Activated CD8-positive, alpha-beta memory T cell treated with anti-CD3 and anti-CD28 coated beads, Interleukin-2, amount 50 U/mL, for 4 hours (primary cell): ENCODE measurements at places on chromosomes 2 and 18.

DNA sequence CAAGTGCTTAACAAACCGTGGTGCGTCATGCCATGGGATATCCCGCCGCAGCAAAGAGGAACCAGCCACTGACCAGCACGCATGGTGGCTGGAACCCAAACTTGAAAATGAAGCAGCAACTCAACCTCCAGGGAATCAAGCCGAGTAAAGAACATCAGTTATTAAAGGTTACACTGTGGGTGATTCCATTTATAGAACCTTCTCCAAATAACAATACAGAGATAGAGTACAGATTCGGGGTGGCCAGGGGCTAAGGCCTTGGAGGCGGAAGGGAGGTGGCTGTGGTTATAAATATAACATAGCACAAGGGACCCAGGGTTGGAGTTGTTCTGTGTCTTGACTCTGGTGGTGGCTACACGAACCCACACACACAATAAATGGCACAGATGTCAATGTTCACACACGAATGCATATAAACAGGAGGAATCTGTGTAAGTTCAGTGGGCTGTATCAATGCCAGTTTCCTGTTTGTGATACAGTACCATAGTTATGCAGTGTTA lies 123.1 kb downstream of the EIPR1 start:
- no peak for DNase-seq

DNA sequence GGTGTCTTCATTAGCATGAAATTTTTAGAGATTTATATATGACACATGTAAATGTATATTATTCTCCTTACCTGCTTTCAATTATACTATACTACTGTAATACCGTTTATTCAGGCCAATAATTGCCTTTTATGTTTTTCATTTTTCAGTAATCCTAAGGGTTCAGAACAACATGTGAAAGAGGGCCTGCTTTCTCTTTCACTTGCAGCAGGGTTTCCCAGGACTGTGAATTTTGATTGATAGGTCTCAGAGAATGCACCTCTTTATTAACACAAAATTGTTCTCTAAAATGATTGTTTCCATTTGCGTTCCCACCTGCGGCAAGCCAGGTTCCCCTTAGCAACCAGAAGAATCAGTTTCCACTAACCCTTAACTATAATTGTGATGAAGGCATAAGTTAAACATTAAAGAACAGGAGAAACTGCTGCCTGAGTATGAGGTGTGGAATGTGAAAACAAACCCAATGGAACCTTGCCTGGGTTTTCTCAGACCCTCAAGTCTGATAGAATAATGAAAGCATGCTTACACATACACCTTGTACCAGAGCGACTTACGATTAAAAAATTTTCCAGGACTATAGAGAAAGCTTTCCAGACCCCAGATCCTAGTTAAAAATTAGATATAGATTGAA lies 1591.2 kb upstream of the LRRTM1 start:
- no peak for DNase-seq

DNA sequence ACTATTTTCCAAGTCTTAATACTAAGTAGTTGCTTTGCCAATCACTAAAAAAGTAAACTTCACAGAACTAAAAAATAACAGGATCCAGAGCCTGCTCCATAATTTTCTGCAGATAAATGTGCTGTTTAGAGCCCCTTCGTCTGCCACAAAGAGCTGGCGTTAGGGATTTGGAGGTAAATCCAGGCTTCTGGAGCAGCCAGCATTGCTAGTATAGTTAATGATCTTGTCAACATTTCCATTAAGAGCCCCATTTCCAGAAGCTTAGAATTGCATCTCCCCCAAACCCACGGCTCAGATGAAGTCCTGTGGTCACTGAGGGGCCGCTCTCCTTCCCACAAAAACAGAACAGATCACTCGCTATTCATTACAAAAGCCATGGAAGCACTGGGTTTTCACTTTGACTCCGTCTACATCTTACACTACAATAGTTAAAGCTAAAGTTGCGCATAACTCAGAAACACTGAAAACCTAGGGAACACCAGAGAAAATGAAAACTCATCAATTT lies 41.9 kb downstream of the ZNF516 start:
- no peak for DNase-seq

- peak; percentile 20 for DNase-seq
Observed at GRCh38 chr2:119407430-119408220, 24.0 kb upstream of the TMEM37 start.

DNA sequence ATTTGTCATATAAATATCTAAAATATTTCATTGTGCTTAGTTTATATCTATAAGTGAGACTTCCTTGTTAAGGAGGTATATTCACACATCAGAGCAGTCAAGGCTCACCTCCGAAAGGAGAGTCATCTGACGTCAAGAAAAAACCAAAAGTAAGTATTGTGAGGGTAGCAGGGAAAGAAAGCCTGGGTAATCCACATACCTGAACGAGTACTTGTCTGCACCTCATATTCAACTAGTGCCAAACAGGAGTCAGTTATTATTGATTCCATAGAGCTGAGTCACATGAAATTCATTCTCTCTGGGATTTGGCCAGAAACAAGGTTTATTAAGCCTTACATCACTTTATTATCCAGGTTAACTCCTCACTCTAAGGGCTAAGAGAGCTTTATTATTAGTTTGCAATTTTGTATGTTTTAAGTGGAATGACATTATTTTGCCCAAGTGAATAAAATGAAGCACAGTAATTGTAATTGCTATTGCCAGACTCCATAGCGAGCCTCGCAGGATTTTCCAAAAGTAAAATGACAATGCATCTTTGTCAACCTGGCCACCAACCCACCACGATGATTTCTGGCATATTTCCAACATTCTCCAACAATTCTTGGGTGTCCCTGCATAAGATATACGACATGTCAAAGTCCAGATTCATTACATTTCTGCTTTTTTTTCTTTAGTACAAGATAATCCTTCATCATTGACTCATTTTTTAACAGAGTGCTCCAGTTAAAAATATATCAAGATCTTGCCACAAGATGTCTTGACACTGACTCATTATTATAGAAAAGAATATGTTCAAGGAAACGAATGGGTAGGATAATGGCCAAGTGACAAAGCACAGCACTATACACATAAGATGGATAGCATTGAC lies 1210.4 kb upstream of the ACVR2A start:
- no peak for DNase-seq

DNA sequence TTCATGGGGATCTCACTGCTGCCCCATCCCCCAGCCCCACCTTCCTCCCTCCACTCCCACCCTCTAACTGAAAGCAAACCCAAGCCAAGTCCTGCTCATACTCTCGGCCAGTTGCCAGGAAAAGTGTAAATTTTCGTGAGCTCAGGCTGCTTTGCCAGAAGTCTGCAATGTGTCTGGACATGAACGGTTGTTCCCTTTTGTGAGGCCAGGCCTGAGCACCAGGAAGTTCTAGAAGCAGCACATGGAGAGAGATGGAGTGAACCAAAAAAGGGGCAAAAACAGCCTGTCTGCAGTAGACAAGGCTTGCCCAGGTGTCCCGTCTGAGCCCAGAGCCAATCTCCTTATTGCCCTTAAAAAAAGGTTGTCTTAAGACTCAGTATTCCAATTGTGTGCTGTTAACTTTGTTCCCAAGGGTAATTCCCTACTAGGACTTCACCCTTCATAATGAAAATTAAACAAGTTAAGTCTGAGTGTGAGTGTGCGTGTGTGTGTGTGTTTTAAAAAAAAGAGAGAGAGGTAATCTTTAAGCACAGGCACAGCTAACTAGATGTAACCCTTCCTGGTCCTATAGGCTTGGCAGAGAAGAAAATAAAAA lies 247.1 kb downstream of the BCL11A start:
- no peak for DNase-seq

DNA sequence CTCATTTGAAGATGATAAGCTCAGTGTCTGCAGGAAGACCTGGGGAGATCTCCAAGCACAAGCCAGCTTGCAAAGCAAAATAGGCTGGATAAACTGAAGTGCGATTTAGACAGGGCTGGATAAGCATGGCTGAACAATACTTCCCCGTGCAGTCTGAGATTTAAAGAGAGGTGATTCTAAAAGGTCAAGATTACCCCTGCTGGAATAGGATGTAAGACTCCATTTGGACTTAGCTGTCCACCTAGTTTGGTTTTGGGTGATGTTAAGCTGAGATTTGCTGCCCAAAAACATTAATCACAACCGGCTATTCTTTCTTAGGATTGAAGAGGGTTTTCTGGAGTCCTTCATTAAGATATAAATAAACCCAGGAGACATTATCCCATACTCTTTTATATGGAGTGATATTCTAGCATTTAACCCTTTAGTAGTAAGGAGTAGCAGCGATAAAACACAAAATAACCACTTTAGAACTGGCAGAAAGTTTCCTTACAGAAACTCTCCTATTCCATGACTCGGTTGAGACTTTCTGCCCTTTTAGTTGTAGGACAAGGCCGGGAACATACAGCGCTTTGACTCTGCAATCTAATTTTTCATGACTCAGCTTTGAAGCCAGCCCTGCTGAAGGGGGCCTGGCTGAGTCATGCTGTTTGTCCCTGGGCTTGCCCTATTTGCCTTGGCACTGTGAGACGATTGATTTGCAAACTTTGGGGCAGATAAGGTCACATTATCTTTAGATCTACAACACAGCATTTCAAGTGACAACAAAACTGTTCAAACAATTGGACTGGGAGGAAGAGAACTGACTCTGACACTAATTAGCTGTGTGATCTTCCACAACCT lies 238.2 kb downstream of the GCA start:
- DNase-seq, result no peak

DNA sequence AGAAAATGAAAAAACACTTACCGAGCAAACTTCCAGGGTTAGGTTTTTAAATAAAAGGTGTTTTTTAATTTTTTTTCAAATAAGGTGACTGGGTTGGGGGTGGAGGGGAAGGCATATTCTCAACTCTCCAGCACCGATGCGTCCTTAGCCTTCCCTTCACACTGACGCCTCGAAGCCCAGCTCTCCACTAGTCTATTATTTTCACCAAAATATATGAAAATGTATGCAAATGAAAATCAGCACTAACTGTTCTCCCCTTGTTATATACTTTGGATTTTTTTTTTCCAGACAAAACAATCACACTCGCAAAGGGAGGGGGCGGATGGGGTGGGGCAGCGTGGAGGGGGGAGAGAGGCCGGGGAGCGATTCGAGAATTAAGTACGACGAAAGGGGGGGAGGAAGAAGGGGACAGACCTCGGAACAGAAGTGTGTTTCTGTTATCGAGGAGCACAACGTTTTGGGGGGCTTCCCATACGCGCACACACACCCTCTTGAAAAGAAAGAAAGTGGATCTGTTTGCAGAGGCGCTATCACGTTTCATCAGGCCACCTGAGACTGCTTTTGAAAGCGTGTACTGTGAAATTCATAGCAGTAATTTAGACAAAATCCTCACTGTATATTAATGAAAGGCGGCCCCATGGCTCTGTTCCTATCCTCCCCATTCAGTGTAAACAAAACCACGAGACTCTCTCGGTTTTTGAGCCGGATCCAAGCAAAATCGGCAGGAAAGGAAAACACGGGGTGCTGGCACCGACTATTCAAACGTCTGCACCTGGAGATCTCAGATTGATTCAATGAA lies 2.4 kb upstream of the POU3F3 start:
- DNase-seq, result no peak

- no peak for DNase-seq
Observed at GRCh38 chr2:17664534-17664933, 89.1 kb downstream of the SMC6 start.

- DNase-seq, result no peak
Observed at GRCh38 chr2:239051891-239052445, 204.1 kb downstream of the TWIST2 start.

GRCh38 chr2:180933332-180933731 lies 47.1 kb upstream of the UBE2E3 start:
- DNase-seq, result no peak

DNA sequence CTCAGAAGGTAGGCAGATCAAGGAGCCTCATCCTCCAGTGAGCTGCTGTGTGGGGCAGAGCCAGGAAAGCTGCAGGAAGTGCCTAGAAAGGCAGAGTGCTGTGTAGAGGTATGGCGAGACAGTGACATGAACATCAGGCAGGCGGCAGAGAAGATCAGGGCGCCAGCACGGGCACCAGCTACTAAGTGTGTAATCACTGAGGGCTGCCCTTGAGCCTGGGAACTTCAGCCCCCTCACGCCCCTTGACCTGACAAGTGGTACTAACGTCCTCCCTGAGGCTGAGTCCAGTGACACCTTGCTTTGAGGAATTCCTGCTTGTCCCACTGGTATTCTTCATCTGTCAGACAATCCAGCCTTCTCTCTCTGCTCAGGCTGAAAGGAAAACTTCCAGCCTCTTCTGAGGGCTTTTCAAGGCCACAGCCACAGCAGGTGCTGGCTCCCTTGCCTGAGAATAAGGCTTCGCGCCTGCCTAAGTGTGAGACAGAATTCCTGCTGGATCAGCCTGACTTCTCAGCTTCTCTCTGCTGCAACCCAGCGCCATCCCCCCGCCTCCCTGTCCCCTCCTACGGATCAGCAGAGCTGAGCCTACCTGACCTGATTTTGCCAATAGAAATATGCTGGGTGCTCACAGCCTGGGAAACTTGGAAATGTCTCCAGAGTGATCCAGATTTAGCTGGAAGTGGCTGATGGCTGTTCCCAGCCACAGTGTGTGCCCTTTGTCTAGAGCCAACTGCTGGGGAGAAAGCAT lies 148.0 kb downstream of the SMAD7 start:
- DNase-seq, result peak; percentile 11
